NCI-H2107 (cell line): ENCODE measurements at places on chromosomes 2 and 18.

GRCh38 chr2:220465700-220466099, 838.3 kb downstream of the SLC4A3 start:
- DNase-seq, result no peak

DNA sequence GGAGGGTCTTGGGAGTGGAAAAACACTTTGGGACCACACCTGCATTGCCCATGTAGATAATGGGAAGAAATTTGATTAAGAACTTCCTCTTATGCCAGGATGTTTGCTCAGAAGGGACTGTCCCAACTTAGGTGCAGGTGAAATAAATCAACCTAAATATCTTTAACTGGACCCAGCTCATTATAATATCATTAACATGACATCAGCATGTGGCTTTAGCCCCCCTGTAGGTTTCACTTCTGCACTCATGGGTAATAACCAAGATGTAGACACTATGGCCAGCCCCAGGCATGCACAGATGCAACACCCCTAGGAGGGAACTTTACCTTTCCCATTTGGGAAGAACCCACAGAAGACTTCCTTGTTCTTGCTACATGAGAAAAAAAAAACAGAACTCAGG, 227.4 kb upstream of the ZNF804A start:
- no peak for DNase-seq

DNA sequence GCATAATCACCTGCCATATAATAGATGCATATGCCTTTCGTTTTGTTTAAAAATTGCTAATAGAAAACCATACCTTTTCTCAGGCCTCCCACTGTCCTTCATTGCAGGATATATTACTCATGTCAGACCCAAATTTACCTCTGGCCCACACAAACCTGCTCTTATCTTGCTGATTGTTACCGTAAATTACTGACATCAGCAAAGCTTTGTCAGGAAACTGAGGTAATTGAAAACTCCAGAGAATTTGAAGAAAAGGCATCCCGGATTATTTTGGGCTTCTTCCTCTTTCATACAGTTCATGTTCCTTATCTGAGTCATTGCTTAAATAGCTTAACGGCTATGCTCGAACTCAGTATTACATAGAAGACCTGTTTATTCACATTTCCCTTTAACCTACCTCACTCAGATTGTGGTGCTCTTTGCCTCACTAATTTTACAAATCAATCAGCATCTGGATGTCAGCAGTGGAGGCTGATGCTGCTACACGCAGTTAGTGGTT, 145.7 kb downstream of the ZEB2 start:
- DNase-seq, result no peak

GRCh38 chr2:70160545-70160944, 30.3 kb downstream of the C2orf42 start:
- no peak for DNase-seq

DNA sequence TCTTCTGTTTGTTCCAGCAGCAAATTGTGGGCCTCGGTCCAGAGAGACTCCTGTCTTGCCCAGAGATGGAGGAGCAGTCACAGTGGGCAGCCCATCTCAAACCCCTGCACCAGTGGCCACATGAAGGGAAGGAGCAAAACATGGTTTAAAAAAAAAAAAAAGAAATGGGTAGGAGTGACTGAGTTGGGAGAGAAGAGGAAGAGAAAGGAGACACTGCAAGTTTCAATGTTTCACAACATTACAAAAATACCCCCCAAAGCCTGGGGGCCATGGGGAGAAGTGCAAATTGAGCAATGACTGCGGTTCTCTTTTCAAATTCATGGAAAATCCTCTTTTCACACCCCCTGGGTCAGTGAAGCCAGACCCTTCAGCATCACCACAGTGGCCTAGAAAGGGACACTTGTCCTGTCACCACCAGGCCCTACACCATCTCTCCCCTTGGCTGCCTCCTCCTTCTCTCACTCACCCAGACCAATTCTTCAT, 117.1 kb downstream of the ZFP36L2 start:
- no peak for DNase-seq

- no peak for DNase-seq
Measured at GRCh38 chr2:152067823-152068222, 31.0 kb downstream of the CACNB4 start.

GRCh38 chr2:240159251-240159839, 18.9 kb upstream of the OTOS start:
- no peak for DNase-seq

- DNase-seq, result no peak
Measured at GRCh38 chr2:164015328-164016123, 279.7 kb upstream of the FIGN start.

DNA sequence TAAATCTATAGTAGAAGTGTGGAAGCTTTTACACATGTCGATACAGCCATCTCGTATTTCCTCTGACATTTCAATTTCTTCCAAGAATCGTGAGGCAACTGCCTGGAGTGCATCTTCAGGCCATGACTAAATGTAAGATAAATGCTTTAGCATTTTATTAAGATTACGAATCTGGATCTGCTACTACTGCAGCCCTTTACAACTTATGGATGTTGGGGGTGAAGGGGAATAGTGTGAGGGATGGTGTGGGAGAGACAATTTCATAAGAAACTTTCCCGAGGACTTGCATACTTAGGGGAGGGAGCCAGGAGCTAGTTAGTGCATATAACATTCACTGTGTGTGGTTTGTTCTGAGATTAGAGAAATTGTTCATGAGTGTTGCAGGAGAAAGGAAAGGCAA, 204.8 kb downstream of the SLC39A10 start:
- DNase-seq, result no peak

GRCh38 chr2:25483607-25484266, 142.0 kb upstream of the DNMT3A start:
- DNase-seq, result no peak

DNA sequence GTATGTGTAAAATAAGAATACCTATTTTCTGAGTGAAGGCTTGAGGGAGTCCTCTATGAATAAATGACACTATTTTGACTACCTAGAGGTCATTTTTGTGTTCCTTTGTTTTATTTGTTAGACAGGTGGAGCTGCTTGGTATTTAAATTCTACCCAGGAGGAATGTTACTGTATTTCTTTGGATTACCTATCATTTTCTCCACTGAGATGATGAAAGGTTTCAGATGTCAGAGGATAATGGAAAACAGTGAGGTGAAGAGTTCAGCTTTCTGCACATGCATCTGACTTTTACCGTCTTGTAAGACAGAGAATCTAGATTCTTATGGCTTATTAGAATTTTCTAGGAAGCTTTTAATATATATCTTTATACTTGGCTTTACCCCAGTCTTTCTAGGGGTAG, 689.8 kb upstream of the NXPH2 start:
- DNase-seq, result no peak

GRCh38 chr2:132754392-132754791, 84.4 kb upstream of the LYPD1 start:
- DNase-seq, result no peak

- DNase-seq, result no peak
Measured at GRCh38 chr2:150234787-150235446, 252.6 kb downstream of the RND3 start.

GRCh38 chr2:241965931-241966412, 96.4 kb downstream of the RTP5 start:
- peak; percentile 16 for DNase-seq

DNA sequence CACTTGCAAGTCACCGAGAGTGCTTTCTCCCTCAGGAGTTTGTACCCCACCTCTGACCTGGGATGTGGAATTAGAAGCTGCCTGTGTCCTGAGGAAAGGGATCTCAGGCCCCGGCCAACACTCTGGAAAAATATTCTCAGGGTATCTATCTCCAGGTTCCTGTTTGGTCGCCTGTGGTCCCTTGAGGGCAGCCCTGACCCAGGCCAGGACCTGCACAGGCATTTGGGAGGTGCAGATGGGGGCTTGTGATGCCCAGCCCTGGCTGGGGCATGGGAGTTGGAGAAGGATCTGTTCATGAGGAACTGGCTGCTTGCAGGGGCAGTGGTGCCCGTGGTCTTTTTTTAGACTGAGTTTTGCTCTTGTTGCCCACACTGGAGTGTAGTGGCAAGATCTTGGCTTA, 46.3 kb downstream of the MYCN start:
- DNase-seq, result no peak

DNA sequence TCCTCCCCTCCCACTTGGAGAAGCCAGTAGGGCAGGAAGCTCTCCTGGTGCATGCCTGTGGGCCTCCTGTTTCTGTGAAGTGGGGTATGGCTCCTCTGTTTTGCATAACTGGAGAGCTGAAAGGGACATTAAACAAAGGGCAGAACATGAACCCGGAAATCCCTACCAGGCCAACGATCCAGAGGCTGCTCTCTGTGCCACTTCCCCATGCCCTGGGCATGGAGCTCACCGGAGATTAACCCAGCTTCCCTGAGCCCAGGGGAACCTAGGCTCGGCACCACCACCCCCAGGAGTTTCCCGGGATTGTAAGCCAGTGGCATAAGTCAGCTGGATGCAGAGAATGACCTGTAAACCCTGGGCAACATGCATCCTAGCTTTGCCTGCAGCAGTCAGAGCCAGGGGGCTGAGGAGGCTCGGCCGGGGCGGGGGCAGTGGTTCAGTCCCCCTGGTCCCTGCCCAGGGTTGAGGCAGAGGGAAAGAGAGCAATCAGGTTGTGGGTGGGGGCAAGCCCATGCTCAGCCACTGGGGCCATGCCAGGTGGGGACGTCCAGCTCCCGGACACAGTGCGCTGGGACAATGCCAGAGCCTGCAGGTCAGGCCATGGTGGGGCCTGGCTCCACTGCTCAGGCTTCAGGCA, 49.5 kb downstream of the TIMM21 start:
- no peak for DNase-seq

DNA sequence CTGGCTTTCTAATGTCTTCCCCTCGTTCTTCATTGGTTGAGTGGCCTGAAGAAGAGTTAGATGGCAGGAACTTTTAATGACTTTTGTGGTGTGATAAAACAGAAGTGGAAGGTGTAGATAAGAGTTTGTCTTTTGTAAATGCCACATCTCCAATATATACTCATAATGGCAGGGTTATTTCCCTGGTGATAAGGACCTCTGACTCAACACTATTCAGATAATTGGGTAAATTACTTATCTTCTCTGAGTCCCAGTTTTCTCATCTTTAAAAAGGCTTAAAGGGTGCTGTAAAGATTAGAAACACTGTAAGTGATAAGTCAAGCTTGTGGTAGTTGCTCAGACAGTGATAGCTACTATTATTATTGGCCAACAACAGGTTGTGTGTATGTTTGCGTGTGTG, 9.5 kb downstream of the KLHL14 start:
- no peak for DNase-seq

GRCh38 chr2:159573846-159574606, 42.3 kb downstream of the BAZ2B start:
- DNase-seq, result no peak

DNA sequence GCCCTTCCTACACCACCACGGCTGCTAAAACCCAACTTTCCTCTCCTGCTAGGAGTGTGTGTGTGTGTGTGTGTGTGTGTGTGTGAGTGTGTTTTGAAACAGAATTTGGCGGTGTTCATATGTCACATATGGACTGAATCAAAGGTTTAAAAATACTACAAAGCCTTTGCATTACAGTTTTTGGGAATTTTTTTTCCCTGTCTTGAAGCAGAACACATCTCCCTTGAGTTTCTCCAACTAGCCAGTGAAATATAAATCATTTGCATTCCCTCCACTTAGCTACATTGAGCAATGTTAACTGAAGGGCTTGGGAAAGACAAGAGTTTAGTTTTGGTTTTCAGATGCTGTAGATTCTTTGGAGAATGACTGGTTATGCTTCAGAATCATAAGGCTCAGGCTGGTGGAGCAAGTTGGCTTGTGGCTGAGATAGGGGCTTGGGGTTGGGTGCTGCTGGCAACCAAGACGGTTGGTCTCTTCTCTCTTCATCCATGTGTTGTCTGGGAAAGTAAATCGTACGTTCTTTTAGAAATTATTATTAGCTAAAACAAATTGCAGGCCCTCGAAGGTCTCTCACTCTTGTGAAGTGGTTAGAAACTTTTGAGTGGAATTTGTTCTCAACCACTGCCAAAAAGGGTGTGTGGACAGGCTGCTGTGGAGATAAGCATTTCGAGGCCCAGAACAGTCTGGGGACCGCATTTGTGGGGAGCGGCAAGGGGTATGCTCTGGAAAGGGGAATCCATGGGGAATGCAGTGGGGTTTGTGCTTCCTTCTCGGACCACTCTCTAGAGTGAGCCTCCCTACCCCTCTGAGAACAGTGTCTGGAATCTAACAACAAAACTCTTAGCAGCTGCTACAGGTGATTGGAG, 1.4 kb downstream of the NRP2 start:
- no peak for DNase-seq

GRCh38 chr2:70943205-70943871, 7.6 kb downstream of the ATP6V1B1 start:
- no peak for DNase-seq

GRCh38 chr2:135829378-135830135, 7.4 kb downstream of the LCT start:
- peak; percentile 20 for DNase-seq

DNA sequence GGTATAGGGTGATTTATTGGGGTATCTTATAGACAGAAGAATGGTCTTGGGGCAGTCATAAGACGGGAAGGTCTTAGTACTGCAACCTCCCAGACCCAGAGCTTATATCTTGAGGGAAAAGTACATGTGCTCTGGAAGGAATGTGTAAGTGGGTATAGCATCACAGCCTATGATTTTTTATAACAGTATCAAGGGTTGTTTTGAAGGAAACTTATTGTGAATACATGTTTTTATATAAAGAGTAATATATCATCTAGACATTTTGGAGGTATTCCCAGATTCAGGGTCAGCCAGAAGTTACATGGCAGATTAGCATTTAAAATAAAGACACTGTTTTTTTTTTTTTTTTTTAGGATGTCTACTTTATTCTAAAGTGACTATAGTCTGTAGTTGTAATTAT, 47.6 kb upstream of the STON1 start:
- no peak for DNase-seq

GRCh38 chr18:48161911-48162698, 231.6 kb upstream of the SMAD2 start:
- DNase-seq, result peak; percentile 69

GRCh38 chr2:72138011-72138881, 9.4 kb downstream of the CYP26B1 start:
- DNase-seq, result no peak

GRCh38 chr2:175154661-175155082, 13.3 kb downstream of the ATF2 start:
- no peak for DNase-seq

DNA sequence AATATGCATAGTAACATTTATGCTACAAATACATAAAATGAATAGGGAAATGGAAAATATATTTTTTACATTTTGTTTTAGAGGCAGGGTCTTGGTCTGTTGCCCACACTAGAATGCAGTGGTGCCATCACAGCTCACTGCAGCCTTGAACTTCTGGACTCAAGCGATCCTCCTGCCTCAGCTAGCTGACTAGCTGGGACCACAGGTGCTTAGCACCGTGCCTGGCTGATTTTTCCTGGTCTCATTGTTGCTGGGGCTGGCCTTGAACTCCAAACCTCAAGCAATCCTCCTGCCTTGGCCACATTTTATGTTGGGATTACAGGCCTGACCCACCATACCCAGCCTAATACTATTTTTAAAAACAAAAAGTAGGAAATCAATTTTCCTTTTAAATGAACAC, 33.2 kb downstream of the XPO1 start:
- no peak for DNase-seq
